ENCODE measurements at places on chromosomes 7 and 10.

GRCh38 chr10:103888113-103888841, 29.7 kb downstream of the STN1 start:
- DNase-seq, result peak; percentile 56

- DNase-seq, result no peak
These were observed 18.4 kb downstream of the GPNMB start for GRCh38 chr7:23264916-23265458.

DNA sequence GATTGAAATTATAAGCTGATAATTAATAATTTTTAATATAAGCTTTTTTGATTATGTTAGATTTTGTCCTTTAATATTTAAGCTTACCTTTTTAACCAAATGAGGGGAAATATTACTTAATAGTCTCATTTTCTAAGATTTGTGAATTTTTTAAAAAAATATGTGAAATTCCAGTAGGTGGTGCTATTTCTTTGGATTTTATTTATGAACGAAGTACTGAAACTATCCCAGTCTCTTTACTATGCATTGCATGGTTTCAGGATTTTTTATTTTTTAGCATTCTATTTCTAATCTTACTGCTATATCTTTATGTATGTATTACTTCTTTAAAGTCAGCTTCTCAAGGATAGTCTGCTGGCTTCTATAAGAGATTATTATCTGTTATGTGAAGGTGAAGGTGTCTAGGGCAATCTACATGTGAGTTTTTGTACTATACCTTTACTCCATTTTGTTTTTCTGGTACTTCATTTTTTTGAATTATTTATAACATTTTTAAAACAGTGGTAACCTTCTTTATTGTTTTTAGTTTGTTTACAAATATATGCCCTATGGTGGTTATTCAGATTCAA, 78.3 kb downstream of the ATRNL1 start:
- no peak for DNase-seq

- no peak for DNase-seq
These were observed 61.7 kb upstream of the CSTF2T start for GRCh38 chr10:51760864-51761640.

GRCh38 chr10:58621379-58622077, 108.9 kb downstream of the BICC1 start:
- no peak for DNase-seq

- DNase-seq, result no peak
These were observed 290.9 kb upstream of the SP8 start for GRCh38 chr7:21077602-21078001.

DNA sequence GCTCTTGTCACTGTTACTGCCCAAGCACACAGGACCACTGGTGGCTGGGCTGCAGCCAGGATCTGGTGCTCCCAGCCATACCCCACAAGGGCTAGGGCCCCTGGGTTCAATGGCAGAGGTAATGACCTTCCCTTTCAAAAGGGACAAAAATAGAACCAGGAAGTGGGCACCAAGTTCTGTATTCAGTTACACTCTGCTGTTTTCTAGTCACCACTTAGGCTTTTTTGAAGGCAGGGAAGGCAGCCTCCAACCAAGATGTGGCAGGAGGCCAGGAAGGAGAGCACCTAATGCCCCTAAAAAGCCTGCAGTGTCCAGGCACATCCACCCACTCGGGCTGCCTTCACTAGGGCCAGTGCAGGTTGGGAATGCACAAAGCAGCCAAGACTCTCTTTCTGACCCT, 47.8 kb downstream of the NOD1 start:
- DNase-seq, result no peak

- DNase-seq, result no peak
These were observed 138.8 kb downstream of the CFAP58 start for GRCh38 chr10:104492329-104492940.

DNA sequence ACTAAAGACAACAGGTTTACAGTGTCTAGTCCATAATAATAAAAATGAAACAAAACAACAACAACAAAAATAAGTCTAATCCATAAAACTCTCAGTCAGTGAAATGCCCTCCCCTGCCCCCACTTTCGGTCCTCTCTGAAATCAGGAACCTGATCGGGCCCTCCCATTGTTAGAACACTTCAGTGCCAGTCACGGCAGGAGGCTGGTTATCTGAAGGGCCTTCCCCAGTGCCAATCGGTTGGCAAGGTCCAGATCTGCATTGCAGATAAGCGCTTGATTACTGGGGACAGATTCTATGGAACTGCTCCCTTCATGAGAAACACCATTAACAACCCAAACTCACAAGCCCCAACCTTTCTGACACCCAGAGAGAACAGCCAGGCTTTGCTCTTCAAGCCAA, 72.2 kb upstream of the EEPD1 start:
- no peak for DNase-seq

- no peak for DNase-seq
These were observed 134.8 kb upstream of the GDF10 start for GRCh38 chr10:47165168-47165710.

DNA sequence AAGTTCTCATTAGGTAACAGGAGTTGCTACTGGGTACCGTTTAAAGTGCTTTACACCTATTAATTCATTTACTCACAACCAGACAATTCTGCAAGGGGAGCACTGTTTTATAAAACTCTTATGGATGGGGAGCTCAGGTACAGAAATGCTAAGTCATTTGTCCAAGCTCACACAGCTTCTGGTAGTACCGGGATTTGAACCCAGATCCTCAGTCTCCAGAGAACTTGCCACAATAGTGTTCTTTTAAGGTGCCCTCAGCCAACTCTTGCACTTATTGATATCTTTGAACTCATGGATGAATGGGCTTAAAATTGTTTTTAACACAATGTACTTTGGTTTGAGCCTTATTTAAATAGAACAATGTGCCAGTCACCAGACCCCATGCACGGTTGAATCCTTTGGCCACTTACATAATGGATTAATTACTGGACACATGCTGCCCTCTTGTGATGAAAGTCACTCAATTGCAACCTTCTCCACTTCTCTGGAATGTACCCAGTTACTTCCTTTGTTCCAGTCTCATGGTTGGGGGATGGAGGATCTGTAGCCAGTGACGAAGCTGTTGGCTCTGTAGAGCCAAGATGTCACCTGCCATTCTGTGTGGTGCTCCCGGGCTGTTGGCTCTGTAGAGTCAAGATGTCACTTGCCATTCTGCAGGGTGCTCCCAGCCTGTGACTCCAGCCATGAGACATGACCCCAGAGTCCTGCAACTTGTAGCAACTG, 65.6 kb downstream of the NOD1 start:
- DNase-seq, result peak; percentile 58

- no peak for DNase-seq
These were observed 145.1 kb downstream of the JMJD1C start for GRCh38 chr10:63320683-63321082.

DNA sequence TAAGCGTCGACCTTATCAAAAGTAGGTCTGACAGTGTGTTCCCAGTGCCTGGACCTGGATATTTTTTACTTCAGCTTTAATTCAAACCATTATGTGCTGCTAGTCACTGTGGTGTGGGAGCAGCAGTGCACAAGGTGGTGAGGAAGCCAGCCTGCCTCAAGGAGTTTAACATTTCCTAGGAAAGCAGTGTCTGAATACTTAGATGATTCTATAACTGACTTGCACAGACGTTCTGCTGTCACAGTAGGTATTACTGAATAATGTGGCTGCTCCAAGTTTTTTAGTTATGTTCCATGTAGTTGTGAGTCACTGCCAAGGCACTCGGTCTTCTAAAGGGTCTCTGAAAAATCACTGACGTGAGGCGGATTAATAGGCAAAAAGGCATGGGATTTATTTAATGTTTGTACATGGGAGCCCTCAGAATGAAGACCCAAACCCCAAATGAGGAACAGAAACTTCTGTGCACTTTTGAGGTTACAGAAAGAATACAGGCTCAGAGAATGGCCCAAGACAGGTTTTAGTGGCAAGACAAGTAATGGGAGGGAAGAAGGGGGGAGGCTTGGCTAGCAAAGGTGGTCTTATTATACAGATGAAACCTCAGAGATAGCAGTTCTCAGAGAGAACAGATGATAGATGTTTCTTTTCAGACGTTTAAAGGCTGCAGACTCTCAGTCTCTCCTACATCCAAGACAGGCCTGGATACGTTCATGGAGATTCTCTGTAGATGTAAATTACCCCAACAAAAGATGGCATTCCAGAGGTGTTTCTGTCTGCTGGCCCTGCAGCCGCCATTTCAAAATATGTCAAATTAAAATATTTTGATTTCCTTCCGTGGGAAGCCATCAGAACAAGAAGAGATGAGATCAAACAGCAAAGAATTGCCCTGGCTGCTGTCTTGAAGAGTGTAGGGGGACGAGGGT, 209.3 kb downstream of the SDK1 start:
- no peak for DNase-seq

- DNase-seq, result no peak
These were observed 12.1 kb upstream of the STK17A start for GRCh38 chr7:43570688-43571365.

DNA sequence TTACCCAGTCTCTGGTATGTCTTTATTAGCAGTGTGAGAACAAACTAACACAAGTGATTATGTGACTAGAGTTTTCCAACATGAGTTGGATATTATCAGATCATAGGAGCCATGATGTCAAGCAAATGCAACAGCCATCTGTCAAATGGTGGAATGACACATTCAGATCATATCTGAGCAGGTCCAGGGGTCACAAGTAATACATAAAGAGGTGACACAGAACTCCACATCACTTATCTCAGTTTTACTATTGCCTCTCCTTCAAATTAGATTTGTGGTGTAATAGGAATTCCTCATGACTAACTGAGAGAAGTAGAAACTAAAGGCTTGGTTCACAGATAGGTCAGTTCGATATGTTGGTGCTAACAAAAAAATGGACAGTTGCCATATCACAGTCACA, 12.2 kb upstream of the SAMD9L start:
- peak; percentile 3 for DNase-seq

DNA sequence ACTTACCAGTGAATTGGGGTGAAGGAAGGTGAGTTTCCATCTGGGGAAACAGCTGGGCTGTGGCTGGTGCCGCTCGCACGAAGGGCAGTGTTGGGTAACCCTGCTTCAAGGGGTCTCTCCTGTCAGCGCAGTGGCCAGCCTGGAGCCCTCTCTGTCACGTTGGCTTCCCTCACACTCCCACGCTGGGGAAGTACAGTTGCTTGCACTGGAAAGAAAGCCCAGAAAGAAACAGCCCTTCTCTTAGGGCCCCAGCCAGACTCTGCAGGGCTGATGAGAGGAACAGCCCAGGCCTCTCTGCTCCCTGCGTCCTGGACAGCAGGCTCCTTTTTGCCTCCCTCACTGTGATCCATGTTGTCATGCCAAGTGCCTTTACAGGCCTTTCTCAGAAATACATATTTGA, 40.3 kb upstream of the TRIM8 start:
- no peak for DNase-seq

GRCh38 chr10:58757352-58758065, 244.8 kb downstream of the BICC1 start:
- no peak for DNase-seq

DNA sequence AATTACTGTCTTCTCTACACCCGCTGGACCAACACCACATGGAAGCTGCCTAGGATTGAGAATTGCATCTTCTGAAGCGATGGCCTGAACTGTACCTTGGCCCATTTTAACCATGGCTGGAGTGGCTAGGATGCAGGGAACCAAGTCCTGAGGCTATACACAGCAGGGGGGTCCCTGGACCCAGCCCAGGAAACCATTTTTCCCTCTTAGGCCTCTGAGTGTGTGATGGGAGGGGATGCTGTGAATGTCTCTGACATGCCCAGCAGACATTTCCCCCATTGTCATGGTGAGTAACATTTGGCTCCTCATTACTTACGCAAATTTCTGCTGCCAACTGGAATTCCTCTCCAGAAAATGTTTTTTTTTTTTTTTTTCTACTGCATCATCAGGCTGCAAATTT, 822.7 kb downstream of the PCDH15 start:
- no peak for DNase-seq

DNA sequence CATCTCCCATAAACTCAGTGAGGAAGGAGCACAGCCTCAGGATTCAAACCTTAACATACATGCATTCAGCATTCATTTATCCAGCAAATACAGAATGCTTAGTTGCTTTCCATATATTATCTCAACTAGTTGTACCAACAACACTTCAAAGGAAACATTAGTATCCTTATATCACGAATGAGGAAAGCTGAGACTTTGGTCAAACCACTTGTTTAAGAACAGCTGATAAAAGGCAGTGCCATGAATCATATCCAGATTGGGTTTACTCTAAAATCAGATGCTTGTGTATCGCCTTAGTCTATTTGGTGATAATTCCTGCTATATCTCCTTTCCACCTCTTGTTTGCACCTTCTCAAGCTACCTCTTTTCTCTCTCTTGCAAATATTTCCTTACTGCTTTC, 1.9 kb upstream of the CPED1 start:
- peak; percentile 18 for DNase-seq

GRCh38 chr7:117250801-117251200, 72.1 kb downstream of the WNT2 start:
- DNase-seq, result no peak

DNA sequence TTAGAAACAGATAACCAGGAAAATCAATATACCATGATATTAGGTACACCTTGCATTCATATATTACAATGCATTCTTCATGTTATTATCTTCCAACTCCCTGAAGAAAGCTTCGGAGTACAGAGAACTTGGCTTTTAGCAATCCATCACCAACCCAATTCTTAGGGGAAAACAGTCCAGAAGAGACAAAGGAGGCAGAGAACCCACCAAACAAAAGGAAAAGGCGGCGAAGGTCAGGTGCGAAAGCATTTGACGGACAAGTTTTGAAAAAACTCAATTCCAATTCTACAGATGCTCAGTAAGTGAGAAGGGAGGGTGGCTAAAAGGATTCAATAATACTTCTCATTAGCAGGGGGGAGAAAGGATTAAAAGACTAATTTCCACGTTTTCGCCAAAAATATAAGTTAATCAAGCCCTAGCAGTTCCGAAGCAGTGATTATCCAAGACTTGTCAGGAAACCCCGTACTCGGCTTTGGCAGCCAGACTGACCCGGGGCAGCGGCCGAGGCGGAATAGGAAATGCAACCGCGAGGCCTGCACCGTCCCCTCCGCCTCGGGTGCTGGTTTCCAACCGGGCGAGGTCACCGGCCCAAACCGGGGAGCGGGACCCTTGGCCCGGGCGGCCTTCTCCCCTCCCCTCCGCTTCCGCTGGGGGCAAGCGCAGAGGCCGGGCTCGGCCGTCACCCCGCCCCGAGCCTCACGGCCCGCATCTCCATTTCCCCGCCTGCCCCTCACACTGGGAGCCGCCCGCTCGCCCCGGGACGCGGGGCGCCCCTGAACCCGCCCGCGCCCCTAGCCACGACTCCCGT, 747 bp downstream of the GDI2 start:
- DNase-seq, result peak; percentile 71

GRCh38 chr7:21944616-21945453, 864 bp downstream of the CDCA7L start:
- peak; percentile 75 for DNase-seq
